ENCODE measurements at places on chromosomes 5 and 9.

GRCh38 chr5:36153298-36153677 is 1.4 kb downstream of the SKP2 start:
- DNase-seq = no peak

- DNase-seq = no peak
Measured at GRCh38 chr5:65818592-65818991, 96.6 kb downstream of the NLN start.

- no peak for DNase-seq
Measured at GRCh38 chr5:124892185-124892848, 145.9 kb upstream of the ZNF608 start.

DNA sequence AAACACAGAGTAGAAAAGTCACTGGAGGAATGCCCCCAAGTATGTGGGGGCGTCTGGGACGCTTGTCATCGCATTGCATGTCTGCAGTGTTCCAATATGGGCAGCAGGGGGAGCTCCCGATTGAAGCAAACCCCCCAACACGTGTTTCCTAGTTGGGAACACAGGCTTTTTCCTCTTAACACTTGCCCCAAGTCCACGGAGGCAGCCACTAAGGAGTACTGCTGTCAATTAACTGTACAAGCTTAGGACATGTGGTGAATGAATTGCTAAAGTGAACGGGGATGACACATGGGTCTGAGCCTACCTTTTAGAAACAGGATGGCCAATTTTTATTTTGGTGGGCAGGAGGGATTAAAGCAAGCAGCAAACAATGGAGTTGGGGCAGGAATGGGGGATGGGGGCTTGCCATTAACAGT is 2.2 kb downstream of the GABRB2 start:
- DNase-seq = no peak

GRCh38 chr5:147160902-147161700 is 73.7 kb upstream of the STK32A start:
- DNase-seq = no peak

DNA sequence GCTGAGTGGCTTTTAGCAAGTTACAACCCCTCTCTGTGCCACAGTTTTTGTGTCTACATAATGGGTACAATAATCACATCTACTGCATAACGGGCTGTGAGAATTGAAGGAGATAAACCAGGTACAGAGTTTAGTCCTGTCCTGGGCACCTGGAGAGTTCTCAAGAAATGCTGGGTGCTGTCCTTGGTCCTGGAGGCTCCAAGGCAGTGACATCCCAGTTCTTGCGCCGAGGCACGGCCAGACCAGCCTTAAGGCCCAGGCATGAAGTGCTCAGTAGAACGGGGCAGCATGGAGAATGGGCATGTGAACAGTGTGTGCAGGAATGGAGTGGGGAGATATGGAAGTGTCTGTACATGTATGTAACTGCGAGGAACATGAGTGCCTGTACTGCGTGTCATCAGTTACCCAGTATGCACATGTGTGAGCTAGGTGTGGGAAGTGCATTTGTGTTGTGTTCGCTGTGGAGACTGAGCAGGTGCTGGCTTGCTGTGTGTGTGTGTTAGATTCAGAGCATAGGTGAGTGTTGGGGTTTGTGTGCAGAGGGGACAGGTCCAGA is 6.3 kb upstream of the UNC5A start:
- DNase-seq = no peak

DNA sequence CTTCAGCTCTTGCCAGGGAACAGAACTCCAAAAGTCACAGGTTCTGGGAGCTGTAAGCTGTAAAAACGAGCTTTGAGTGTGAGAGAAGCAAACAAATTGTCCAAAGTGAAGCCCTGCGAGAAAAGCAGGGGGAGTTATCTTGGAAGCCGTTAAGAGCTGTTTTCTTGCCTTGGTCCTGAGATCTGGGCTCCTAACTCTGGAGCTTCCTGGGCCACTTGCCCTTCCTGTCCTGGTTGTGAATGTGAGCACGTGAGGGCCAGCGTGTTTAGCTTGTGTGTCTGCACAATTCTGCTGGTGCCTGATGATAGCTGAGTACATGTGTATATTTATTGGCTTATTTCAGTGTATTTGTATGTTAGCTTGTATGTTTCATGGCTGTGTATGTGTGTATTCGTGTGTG is 40.5 kb downstream of the DAB2IP start:
- DNase-seq = no peak

- no peak for DNase-seq
Measured at GRCh38 chr5:23648656-23649055, 141.2 kb downstream of the PRDM9 start.

- no peak for DNase-seq
Measured at GRCh38 chr5:67992923-67993322, 222.6 kb upstream of the PIK3R1 start.

GRCh38 chr9:88657893-88658292 is 122.9 kb downstream of the NXNL2 start:
- DNase-seq = peak; percentile 76

DNA sequence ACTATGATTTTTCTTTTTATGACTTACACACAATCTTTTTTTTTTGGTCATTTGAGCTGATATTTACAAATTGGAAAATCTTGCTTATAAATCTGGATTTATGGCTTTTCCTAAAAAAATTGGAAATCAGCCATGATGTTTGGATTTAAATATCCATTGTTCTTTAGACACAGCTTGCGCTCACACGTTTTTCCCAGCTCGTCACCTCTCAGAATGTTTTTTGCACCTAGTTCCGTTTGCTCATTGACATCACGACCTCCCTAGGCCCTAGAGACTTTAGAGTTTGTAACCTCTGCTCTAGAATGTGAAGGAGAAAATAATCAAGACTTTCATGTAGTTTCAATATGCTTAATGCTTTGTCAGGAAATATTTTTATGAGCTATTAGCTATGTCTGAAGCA is 930.5 kb downstream of the TLE4 start:
- DNase-seq = no peak

DNA sequence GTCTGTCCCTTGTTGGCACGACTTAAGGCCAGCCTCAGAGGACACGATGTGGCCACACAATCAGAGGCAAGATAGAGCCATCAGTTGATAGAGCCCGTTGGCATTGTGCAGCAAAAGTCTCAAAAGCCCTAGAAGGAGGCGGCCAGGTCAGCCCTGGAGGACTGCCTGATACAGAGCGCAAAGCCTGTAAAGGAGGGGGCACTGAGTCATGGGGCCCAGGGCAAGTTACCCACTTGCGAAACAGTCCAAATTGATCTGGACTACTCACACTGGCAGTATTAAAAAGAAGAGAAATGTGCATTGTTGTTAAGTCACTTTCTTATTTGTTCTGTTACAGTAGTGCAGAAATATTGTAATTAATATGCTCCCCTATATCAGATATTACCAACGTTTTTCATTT is 51.5 kb downstream of the KLF9 start:
- no peak for DNase-seq

DNA sequence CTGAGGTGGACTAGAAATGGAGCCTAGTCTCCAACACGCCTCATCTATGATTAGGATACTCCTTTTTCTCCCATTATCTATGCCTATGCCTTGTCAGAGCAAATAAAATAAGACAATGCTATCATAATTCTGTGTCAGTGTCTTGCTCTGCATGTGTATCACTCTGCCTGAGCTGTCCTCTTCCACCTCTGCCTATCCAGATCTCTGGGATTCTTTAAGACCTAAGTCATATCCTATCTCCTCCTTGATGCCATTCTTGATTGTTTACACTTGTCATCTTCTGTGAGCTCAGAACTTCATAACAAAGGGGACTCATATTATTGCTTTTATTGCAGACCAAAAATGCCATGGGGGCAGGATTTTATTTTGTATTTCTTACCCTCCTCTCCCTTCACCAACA is 351.2 kb upstream of the C9orf72 start:
- no peak for DNase-seq

GRCh38 chr5:6405591-6405990 is 27.2 kb upstream of the MED10 start:
- no peak for DNase-seq

- no peak for DNase-seq
Measured at GRCh38 chr9:87193151-87193550, 245.8 kb upstream of the GAS1 start.

- no peak for DNase-seq
Measured at GRCh38 chr9:7979611-7980010, 180.0 kb upstream of the DMAC1 start.

DNA sequence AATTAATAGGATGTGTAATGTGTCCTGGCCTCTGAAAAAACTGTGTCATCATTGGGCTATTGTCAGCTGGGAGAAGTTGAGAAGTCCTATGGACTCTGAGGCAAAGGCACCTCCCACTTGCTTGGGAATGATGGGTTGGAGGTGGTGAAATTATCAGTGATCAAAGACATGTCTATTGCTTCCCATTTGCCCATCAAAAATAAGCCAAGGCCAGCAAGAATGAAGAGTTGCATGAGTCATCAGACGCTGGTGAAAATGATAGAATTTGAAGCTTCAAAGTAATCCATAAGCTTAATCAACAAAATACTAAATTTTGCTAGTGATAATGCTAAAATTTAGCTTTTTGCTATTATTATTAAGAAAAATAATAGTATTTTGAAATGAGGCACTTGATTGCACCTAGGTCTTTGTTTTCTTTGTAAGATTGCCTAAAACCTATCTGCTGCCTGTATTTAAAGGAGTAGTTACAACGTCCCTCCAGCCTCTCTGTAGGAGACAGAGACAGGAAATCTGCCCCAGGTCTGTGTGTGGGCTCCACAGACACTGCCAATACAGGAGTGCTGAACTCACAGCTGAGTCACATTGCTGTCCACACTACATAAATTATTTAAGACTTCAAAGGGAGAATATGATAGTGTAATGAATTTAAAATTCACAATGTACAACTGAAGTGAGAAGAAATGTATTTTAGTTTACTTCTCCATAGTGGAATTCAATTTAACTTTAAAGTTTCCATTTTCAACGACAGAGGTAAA is 48.4 kb upstream of the APC start:
- DNase-seq = no peak

- no peak for DNase-seq
Measured at GRCh38 chr5:143618141-143618540, 193.8 kb upstream of the HMHB1 start.

DNA sequence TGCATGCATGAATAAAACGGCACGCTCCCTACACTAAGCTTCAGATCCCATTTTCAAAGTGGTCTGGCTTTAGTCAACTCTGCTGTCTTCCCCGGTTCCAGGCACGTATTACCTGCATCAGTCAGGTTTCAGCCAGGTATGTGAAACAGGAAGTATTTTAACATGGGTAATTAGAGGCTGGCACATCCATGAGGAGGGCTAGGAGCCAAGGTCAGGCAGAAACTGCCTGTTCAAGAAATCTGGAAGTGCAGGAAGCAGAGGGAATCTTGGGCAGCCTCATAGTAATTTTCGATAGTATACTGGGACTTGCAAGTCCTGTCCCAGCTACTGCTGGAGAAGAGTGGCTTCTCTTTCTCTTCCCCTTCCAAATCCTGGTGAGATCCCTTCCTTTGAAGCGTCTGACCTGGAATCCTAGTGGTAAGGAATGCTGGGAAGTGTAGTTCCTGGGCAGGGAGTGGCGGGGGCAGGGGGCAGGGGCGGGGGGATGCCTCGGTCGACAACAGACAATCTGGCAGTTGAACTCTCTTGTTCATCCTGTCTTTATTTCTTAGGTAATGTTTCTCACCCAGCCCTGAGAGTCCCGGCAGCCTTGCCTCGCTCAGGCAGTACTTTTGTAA is 403.1 kb downstream of the TLE4 start:
- DNase-seq = no peak

- DNase-seq = no peak
Measured at GRCh38 chr5:139207297-139208000, 9.3 kb upstream of the SIL1 start.

DNA sequence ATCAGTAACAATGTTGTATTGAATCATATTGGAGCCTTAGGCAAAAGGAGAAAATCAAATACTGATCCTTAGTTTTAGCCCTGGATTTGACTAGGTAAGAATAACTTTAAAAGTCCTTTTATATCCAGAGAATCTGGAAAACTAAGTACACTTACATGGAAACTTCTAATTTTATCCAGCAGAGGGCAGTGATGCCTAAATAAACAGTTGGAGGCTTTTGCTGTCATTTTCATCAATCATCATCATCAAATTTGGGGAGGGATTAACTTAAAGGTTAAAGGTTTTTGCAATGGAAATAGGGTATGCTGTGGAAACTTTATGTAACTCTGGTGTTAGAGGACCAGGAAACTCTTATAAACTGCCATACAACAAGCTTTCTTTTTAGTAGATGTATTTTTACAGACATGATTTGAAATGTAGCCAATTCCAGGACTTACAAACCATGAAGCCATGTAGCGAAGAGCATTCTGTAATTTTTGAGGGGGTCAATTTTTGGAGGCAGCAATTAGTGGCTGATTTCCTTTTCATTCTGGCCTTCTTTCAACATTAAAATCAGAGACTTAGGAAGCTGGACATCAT is 112.7 kb downstream of the OSTF1 start:
- no peak for DNase-seq

GRCh38 chr5:174793684-174794328 is 69.4 kb downstream of the MSX2 start:
- DNase-seq = no peak

DNA sequence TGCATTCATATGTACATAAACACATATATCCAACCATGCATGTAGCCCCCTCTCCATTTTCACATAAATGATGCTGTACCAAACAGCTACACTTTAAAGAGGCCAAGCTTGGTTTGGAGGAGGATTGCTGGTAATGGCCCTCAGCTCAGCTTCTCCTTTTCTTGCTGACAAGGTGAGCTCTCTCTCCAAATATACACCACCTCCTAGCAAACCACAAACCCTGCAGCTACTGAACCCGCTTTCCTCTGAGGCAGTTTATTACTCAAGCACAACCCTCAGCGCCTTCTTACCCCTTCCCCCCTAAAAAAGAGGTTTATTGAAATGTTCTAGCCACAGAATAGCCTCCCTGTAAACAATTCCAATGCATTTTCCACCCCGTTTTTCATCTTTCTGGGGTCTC is 54.0 kb downstream of the ALG2 start:
- DNase-seq = no peak

Data from AG04449 (cell line).